ENCODE measurements at places on chromosomes 7 and 10. TPM values are rescaled to one million over a fixed set of nuclear protein-coding genes. Genes with fewer than 3 reads are reported as not detected.

The ADK gene
- 110 TPM for total RNA-seq

The PRR15 gene
- total RNA-seq = not detected

The CYTH3 gene
- 63.0 TPM for total RNA-seq

The TRIL gene
- 0.13 TPM for total RNA-seq

The TMEM273 gene
- not detected for total RNA-seq

The CALML3 gene
- not detected for total RNA-seq

The SYCE1 gene
- not detected for total RNA-seq

The DPYSL4 gene
- total RNA-seq = 6.9 TPM

The ADAM22 gene
- total RNA-seq = 1.0 TPM

The ZNF239 gene
- total RNA-seq = 5.5 TPM

The AGR2 gene
- total RNA-seq = 0.86 TPM

The NUTM2A gene
- 0.39 TPM for total RNA-seq

The VSTM2A gene
- total RNA-seq = not detected

The LRGUK gene
- total RNA-seq = 0.26 TPM

The NXPH1 gene
- not detected for total RNA-seq

The SRRT gene
- total RNA-seq = 30.6 TPM

The SNCG gene
- 17.6 TPM for total RNA-seq

The PLAU gene
- 42.2 TPM for total RNA-seq

The FGFR2 gene
- total RNA-seq = 64.0 TPM

The DNAH11 gene
- 0.39 TPM for total RNA-seq

The PIK3AP1 gene
- 0.26 TPM for total RNA-seq

The AASS gene
- total RNA-seq = 21.7 TPM

The C7orf33 gene
- total RNA-seq = not detected

The FERD3L gene
- total RNA-seq = 0.43 TPM

The ZNF518A gene
- total RNA-seq = 22.7 TPM

The TMEM139 gene
- total RNA-seq = 0.11 TPM
